ENCODE measurements at places on chromosomes 4 and X.

DNA sequence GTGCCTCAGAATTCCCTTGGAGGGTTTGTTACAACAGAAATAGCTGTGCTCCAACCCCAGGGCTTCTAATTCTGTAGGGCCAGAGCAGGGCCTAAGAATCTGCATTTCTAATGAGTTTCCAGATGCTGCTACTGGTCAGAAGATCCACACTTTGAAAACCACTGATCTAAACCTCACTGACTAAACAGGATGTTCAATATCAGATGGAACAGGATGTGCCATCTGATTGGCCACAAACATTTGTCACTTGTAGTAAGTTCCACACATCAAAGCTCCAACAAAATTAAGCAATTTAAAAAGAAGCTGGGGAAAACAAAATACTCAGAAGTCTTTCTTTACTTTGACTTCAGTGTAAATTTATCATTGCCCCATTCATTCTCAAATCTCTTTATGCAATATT is 14.3 kb downstream of the CASK start:
- DNase-seq, result no peak

DNA sequence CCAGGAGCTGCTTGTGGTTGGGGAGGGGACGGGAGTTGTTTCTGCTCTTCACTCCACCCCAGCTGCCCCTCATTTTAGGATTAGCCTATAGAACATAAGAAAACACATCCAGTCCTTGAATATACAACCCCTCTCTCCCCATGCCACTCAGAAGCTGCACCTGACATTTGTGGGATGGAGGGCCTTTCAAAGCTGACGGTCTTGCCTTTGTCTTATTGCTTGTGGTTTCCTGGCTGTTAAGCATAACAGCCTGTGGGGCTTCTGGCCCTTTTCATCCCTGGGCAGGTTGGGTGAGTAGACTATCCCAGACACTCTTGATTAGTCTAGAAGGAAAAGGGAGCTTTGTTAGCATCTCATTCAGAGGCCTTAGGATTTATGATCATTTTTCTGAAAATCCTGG is 407.6 kb upstream of the BOD1L1 start:
- DNase-seq, result no peak

GRCh38 chr4:121088867-121089266 is 16.5 kb upstream of the NDNF start:
- no peak for DNase-seq

GRCh38 chr4:158778156-158778711 is 9.4 kb downstream of the FNIP2 start:
- no peak for DNase-seq

GRCh38 chrX:35023683-35024082 is 81.1 kb downstream of the FAM47B start:
- DNase-seq, result no peak

GRCh38 chr4:83240379-83240875 is 44.2 kb downstream of the COQ2 start:
- DNase-seq, result no peak

GRCh38 chrX:150567645-150568319 is 639 bp upstream of the MTM1 start:
- DNase-seq, result no peak

- no peak for DNase-seq
These were observed 14.8 kb downstream of the GPR34 start for GRCh38 chrX:41703574-41704029.

GRCh38 chr4:10495651-10496050 is 38.4 kb upstream of the ZNF518B start:
- DNase-seq, result no peak

DNA sequence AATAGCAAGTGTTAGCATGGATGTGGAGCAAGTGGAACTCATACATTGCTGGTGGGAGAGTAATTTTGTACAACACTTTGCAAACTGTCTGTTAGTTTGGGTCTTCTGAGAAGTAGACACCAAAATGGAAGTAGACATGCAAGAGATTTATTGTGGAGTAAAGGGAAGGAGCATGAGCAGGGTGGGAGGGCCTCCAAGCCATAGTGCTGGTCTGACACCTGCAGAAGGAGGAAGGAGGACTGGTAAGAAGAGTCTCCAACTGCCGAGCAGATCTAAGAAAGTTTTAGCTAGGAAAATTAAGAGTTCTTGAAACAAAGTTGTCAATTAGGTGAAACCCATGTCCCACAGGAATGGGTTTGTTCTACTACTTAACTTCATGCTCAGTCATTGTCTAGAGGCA is 64.0 kb upstream of the DDIT4L start:
- no peak for DNase-seq

- no peak for DNase-seq
These were observed 93.0 kb downstream of the SPIN4 start for GRCh38 chrX:63258144-63258543.

DNA sequence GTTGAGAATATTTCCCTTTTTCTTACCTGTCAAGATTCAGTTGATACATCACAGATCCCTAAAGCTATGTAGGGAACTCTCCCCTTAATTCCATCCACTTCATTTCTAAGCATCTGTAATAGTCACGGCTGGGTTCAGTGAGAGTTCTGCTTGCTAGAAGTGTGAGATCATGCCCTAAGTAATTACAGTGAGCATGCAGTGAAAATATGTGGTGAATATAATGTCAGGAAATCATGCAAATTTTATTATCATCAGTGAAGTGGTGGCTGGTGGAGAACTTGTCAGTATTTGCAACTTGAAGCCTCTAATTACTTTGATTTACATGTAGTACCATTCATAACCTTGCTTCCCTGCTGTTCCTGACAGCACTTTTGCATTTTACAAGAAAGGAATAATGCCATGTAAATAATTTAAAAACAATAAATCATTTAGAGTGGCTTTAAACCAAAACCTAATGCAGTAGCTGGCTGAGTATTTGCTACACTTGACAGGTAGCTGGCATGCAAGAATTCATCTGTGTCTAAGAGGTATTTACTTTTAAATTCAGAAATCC is 28.3 kb upstream of the CFAP299 start:
- no peak for DNase-seq

GRCh38 chr4:102625232-102625930 is 124.2 kb downstream of the NFKB1 start:
- DNase-seq, result no peak

DNA sequence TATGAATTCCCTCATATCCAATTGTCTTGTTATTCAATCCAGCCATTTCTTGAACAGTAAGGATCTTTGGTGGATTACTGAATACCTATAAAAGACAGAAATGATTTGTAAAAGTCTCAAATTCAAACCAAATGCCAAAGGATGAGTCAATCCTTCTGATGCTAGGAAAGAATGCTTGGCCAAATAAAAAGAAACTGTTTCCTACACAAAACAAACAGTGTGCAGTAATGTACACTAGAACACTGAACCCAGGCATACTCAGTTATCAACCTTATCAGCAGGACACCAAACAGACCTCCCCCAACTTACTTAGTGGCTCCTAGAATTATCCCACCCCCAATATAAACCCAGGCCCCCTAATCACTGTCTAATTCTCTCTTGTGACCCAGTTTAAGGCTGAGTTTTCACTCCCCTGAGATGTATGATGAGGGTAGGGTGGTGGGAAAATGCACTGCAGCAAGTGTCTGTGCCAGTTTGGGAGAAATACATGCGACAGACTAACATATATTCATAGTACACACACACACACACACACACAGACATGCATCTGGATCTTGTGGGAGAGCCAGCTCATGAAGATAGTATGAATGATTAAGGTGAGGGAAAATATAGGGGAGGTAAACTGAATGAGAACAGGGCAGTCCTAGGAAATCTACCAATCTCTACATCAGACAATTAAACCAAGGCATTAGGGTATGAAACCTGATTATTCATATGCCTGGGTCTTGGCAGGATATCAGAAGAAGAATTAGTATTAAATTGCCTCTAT is 35.0 kb downstream of the CLDN2 start:
- no peak for DNase-seq

GRCh38 chr4:176834531-176834930 is 41.8 kb upstream of the VEGFC start:
- DNase-seq, result no peak

DNA sequence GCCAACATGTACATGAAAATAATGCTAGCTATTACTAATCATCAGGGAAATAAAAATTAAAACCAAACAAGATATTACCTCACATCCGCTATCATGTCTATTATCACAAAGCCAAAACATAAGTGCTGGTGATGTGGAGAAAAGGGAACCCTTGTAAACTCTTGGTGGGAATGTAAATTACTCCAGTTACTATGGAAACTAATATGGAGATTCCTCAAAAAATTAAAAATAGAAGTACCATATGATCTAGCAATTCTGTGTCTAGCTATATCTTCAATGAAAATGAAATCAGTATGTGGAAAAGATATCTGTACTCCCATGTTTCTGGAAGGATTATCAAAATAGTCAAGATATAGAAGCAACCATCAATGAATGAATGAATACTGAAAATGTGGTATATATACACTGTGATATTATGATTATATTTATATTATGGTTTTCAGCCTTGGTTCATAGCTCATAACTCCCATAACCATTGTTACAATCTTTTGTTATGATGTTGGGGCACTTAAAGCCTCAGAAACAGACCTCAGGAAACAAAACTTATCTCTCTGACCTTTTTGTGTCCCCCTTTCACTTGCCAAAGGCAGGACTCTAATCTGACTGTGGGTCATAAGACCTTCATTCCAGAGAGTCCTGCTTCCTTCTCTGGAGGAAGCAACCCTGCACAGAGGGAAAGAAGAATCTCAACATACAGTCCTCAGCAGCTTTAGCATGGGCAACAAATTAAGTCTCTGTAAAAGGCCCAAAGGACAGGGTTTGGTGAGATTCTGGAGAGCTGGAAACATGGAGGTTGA is 933.2 kb downstream of the ADGRL3 start:
- DNase-seq, result no peak

- peak; percentile 24 for DNase-seq
These were observed 395 bp downstream of the RAB28 start for GRCh38 chr4:13483768-13484121.

DNA sequence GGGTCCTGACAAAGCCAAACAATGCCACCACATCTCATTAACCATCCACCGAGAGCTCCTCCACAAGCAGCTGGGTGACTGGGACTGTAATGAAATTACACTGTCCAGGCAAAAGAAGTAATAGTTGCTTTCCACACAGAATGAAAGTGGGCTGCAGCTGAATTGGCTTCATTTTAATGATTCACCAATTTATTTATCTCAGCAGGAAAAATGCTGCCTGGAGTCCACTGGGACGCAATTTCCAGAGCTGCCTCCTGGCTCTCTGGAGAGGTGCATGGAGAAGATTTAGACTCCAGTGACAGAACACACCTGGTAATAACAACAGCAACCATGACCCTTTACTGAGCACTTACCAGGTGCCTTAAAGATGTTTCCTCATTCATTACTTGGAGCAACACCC is 226.7 kb downstream of the LDB2 start:
- no peak for DNase-seq

DNA sequence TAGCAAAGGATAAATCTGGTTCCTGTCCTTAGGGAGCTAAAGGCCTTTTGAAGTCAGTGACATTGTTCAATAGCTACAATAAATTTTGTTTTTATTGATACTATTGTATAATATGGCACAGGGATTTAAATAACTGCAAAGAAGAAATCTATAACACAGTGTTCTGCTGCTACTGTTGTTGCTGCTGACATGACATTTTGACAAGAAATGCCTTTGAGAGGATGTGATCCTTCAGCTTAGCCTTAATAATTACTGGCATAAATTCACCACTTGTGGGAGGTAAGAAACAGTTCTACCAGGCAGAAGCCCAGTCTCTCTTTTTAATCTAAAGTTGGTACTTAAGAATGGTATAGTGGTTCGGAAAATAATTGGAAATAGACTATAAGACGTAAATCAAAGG is 4.1 kb downstream of the SULT1E1 start:
- DNase-seq, result no peak

DNA sequence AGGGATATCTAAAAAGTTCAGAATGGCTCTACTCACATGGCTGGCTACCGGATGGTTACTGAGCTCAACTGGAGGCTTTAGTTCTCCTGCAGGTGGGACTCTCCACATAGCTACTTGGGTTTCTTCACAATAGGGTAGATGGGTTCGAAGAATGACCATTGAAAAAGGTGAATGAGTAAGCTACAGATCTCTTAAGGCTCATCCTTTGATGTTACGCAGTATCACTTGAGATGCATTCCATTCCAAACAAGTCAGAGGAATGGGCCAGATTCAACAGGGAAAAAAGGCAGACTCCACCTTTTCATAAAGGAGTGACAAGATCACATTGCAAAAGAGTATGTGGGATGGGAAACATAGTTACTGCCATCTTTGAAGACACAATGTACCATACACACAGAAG is 52.6 kb downstream of the DDX53 start:
- no peak for DNase-seq

- DNase-seq, result no peak
These were observed 7.4 kb upstream of the KDR start for GRCh38 chr4:55132775-55133174.

DNA sequence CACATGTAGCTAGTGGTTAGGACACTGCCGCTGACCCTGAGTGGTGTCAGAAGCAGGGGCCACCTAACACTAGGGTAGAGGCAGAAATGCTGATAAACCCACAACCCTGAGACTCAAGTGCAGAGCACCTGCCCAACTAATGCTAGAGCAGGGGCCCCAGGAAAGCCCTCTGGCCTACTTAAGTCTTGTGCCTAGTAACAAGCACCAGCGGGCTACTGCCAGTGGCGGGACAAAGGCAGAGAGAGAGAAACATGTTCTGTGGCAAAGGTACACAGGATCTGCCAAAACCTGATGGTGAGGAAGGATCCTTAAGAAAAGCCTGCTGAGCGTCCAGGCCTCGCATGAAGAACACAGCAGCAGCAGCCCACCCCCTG is 172.4 kb downstream of the PRDM5 start:
- no peak for DNase-seq

DNA sequence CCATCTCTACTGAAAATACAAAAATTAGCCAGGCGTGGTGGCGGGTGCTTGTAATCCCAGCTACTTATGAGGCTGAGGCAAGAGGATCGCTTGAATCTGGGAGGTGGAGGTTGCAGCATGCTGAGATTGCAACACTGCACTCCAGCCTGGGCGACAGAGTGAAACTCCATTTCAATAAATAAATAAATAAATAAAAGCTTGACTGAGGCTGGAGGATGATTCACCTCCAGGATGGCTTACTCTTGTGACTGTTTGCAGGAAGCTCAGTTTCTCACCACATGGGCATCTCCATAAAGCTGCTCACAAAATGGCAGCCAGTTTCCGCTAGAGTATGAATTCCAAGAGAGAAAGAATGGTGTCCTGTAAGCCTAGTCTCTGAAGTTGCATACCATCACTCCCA is 191.7 kb upstream of the EDNRA start:
- no peak for DNase-seq

DNA sequence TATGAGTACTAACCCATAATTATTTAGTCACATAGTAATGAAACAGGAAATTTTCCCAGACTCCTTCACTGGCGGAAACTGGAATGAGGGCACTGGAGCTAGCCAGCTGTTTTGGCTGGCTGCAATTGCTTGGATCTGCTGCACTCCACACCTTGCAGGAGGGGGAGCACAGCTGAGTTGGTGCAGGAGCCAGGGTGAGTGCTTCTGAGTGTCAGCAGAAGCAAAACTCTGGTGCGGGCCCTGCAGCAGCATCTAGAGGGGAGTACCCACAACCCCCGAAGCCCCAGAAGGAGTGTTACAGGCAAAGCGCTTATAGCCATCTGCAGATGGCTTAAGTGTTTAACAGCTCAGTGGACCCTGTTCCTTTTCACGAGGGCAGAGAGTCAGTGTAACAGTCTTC is 96.1 kb downstream of the RPA4 start:
- DNase-seq, result no peak

Measured in cortex of kidney (tissue), 1 donor.